Effector memory CD4-positive, alpha-beta T cell (primary cell): ENCODE measurements at places on chromosomes 4 and X.

GRCh38 chrX:56746996-56747395, 18.0 kb downstream of the NBDY start:
- DNase-seq, result no peak
- H3K4me3 ChIP-seq, result no peak overlapping the region
- H3K36me3 ChIP-seq, result no peaks in the 10 kb centered on the region
- H3K27ac ChIP-seq, result no peak overlapping the region
- H3K4me1 ChIP-seq, result no peaks in the 10 kb centered on the region
- no peaks in the 10 kb centered on the region for H3K27me3 ChIP-seq

DNA sequence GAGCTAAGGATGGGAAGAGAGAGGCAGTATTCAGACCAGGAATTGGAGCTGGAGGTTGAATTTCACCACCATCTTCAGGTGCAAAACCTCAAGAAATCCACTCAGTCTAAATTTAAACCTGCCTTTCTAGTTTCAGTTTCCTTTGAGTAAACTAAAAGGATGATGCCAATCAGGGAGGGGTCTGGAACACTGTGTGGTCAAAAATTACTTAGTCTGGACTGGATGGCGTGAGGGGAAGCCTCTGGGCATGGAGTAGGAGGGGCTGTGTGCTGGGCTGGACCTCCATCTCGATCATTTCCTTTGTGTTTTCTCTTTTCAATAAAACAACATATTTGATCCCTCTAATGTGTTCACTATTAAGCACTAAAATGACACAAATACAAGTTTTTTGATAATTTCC, 120.1 kb downstream of the GC start:
- no peaks in the 10 kb centered on the region for H3K4me1 ChIP-seq
- H3K27me3 ChIP-seq, result no peaks in the 10 kb centered on the region
- H3K27ac ChIP-seq, result no peak overlapping the region
- DNase-seq, result no peak
- H3K36me3 ChIP-seq, result no peaks in the 10 kb centered on the region

DNA sequence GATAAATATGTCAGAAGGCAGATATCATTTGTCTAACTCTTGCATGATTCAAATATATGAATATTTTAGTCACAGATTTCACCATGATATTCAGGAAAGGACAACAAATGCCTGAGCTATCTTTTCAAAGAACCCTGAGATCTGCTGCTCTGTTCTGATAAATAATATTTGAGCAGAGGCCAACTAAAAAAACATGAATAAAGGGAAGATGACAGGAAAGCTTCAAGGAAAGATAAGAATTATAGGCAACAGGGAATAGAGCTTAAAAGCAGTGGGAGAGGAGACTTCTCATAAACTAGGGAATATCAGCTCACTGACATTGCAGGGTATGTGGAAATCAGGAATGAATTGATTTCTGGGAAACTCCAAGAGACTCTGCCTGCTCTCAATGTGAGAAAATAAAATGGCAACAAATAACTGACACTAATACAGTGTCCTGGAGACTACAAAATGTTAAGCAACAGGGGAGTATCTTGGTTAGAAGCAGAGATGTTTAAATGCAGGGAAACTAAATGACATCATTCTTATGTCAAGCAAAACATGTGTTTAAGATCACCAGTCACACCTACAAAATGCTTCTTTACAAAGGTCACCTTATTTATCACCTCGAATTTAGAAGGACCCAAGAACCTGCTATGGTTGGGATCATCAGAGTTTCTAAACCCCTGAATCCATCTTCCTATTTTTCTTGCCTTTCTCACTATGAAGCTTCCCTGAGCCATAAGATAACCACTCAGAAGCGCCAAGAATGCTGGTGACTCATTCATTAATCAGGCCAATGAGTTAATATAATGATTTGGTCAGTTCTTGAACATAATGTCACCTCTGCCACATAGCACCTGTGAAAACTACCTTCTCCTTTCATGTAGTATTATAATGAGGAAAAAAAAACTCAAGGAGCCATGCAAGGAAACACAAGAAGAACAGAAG, 78.1 kb downstream of the NDST3 start:
- no peaks in the 10 kb centered on the region for H3K27me3 ChIP-seq
- H3K4me3 ChIP-seq, result no peak overlapping the region
- no peaks in the 10 kb centered on the region for H3K36me3 ChIP-seq
- no peaks in the 10 kb centered on the region for H3K4me1 ChIP-seq
- no peak overlapping the region for H3K27ac ChIP-seq

- H3K27me3 ChIP-seq, result no peaks in the 10 kb centered on the region
- no peaks in the 10 kb centered on the region for H3K36me3 ChIP-seq
- no peak for DNase-seq
- H3K4me1 ChIP-seq, result no peaks in the 10 kb centered on the region
- no peak overlapping the region for H3K4me3 ChIP-seq
Measured at GRCh38 chr4:15353207-15353606, 74.6 kb upstream of the C1QTNF7 start.

GRCh38 chr4:186307916-186308315, 41.9 kb downstream of the F11 start:
- no peaks in the 10 kb centered on the region for H3K27me3 ChIP-seq
- no peak for DNase-seq
- H3K36me3 ChIP-seq, result no peaks in the 10 kb centered on the region
- no peaks in the 10 kb centered on the region for H3K4me1 ChIP-seq
- no peak overlapping the region for H3K4me3 ChIP-seq

- H3K27ac ChIP-seq, result no peak overlapping the region
- no peak overlapping the region for H3K4me3 ChIP-seq
- no peaks in the 10 kb centered on the region for H3K27me3 ChIP-seq
- H3K4me1 ChIP-seq, result peaks cover 14% of the 10 kb centered on the region
- no peaks in the 10 kb centered on the region for H3K36me3 ChIP-seq
Measured at GRCh38 chr4:121255986-121256750, 92.0 kb upstream of the TNIP3 start.

- H3K36me3 ChIP-seq, result peaks cover 3% of the 10 kb centered on the region
- peak overlapping the region; percentile 75 for H3K4me3 ChIP-seq
- no peaks in the 10 kb centered on the region for H3K4me1 ChIP-seq
Measured at GRCh38 chrX:119604766-119605463, 1.3 kb downstream of the NKRF start.

- no peak overlapping the region for H3K4me3 ChIP-seq
- no peaks in the 10 kb centered on the region for H3K36me3 ChIP-seq
- DNase-seq, result no peak
- H3K27me3 ChIP-seq, result no peaks in the 10 kb centered on the region
Measured at GRCh38 chr4:17356926-17357325, 155.0 kb downstream of the QDPR start.

- H3K36me3 ChIP-seq, result no peaks in the 10 kb centered on the region
- H3K4me3 ChIP-seq, result no peak overlapping the region
- H3K27me3 ChIP-seq, result no peaks in the 10 kb centered on the region
Measured at GRCh38 chr4:43452948-43453347, 560.4 kb downstream of the GRXCR1 start.
